ENCODE measurements at places on chromosomes 12 and 14.
A peak's percentile ranks its signal among the peaks of the same experiment; 100 is the strongest.

DNA sequence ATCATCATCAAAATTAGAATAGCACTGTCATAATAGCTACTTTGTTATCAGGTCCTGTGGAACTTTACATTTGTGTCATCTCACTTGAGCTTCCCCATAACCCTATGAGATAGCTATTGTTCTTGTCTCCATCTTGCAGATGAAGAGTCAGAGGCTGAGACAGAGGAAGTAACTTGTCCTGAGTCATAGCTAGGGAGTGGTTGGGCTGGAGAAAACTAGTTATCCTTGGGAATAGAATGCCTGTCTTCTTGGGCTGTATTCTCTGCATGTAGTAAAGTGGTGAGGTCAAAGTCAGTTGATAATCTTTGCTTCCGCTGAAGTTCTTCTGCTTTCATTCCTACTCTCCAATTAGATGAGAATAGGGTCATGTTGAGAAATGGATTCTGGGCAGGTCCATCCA, 117.0 kb downstream of the SMOC1 start:
- DNase-seq = no peak

GRCh38 chr14:25551674-25552073, 501.7 kb upstream of the STXBP6 start:
- DNase-seq = no peak

DNA sequence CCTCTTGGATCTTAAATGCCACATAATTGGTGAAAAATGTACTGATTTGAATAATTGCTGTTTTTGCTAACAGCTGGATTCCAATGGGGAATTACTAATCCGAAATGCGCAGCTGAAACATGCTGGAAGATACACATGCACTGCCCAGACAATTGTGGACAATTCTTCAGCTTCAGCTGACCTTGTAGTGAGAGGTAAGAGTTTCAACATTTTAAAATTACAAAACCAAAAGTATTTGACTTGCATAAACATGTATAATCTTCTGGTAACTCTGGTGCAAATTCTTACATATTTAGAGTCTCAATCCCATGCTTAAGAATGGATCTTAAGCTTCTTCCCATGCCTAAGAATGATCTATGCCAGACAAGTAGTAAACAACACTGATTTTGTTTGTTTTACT, 229.1 kb upstream of the PDZRN4 start:
- DNase-seq = peak; percentile 88

- DNase-seq = peak; percentile 37
Measured at GRCh38 chr12:4849115-4849541, 60.6 kb upstream of the KCNA1 start.

- DNase-seq = no peak
Measured at GRCh38 chr14:38021861-38022260, 185.8 kb upstream of the SSTR1 start.

DNA sequence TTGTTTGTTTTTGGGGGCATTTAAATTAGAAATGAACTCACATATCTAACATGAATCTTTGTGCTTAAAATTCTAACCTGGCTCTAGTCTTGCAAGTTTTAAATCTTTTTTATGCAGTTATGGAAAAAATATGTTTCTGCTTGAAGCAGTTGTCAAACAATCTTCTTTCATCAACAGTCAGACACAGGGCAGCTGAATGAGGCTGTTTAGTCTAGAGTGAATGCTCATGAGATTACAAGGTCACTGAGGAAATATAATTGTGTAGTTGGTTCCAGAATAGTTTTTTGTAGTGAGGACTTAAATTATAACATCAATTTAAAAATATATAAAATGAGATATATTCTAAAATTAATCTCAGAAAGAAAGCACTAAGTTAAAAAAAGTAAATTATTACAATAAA, 76.5 kb downstream of the TRMT5 start:
- no peak for DNase-seq

GRCh38 chr12:21940549-21941505, at the start of gene ABCC9:
Gene ABCC9 (minus strand): TSS chr12:21941426. CDS start chr12:21936674, 4,752 bp downstream.
- peak; percentile 29 for DNase-seq

- no peak for DNase-seq
Measured at GRCh38 chr12:29781188-29781587, 2.6 kb downstream of the TMTC1 start.

GRCh38 chr12:93595351-93595750, 22.9 kb downstream of the SOCS2 start:
- no peak for DNase-seq

GRCh38 chr14:102941419-102942011, 19.1 kb downstream of the AMN start:
- DNase-seq = no peak

- peak; percentile 39 for DNase-seq
Measured at GRCh38 chr12:72491426-72491825, 219.3 kb downstream of the TRHDE start.

DNA sequence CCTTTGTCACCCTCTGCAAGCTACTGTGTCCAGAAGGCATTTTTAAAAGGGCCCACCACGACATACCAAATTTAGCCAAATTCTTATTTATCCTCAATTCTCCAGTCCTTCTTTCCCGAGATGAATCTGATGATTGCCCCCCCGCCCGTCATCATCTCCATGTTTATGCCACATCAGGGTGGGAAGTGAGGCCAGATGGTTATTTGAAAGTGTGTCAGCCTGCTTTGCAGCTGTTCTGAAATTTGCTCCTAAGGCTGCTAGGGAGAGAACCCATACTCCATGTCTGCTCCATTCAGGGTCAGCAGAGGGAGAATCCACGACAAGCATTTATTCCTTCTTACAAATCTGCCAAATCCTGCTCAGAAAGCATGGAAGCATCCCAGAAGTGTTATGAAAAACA, 337.8 kb downstream of the ADAMTS20 start:
- DNase-seq = no peak

GRCh38 chr12:68335462-68335861, 3.3 kb upstream of the MDM1 start:
- no peak for DNase-seq

DNA sequence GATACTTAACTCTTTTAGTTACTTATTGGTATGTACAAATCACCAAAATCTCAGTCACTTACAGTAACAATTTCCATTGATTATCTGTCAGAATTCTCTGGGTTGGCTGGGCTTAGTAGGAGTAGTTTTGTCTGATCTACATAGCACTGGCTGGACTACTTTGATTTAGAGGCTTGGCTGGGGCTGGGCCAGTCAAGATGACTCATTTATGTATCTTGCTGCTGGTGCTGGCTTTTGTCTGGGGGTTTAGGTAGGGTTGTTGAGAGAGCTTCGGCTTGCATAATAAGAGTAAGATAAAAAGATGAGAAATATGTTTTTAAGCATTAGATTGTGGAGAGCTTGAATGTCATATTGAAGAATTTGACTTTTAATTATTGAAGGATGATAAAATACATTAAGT, 1093.7 kb downstream of the SLC6A15 start:
- peak; percentile 76 for DNase-seq

DNA sequence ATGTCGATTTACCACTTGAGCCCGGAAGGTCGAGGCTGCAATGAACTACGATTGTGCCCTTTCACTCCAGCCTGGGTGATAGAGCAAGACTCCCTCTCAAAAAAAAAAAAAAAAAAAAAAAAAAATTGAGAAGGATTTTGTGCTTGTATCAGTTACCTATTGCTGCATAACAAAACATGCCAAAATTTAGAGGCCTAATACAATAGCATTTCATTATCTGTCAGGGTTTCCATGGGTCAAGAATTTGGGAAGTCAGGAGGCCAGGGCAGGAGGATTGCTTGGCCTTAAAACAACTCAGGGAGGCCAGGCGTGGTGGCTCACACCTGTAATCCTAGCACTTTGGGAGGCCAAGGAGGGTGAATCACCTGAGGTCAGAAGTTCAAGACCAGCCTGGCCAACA, 4.6 kb upstream of the SLC8B1 start:
- no peak for DNase-seq

DNA sequence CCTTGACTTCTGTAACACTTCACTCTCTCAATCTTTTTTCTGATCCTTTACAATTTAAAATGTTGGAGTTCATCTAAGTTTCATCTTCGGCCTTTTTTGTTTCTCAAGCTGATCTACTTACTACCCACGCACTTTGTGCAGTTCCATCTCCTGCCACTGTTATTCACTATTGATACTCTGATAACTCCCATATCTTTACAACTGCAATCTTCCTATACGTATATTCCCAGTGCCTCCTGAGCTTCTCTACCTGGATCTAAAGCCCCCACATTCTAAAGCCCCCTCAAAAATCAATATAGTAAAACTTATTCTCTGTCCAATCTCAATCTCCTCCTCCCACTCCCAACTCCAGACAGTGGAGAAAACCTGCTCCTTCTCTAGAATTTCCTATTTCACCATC, 5.9 kb downstream of the ATG2B start:
- no peak for DNase-seq

DNA sequence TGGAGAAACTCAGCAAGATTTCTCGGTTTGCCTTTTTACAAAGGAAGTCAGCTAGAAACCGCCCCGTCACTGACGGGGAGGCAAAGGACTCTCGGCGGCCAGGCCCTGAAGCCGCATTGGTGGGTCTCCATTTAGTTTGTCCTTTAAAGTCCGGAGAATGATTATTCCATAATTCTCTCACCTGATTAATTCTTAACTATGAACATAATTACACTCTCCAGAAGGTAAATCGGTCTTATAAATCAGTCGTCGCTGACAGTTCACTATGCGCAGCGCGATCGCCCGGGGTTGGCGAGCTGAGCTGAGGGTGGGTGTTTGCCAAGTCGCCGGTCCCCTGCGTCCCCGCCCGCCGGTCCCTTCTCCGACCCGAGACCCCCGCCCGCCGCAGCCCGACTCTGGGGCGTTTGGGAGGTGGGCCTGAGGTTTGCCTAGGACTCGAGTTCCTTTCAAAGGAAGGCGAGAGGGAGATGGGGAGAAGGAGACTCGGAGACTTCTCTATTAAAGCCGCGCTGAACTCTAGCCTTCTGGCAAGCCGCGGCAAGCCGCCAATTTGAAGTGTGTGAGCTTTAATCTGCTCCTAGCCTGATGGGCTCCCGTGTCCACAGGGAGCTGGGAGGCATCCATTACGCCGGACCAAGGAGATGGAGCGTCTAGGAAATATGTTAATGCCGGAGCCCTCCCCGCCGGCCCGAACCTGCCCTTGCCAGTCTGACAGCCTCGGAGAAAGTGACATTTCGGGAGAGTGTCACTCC, 392.9 kb downstream of the NOVA1 start:
- peak; percentile 5 for DNase-seq

- DNase-seq = peak; percentile 64
Measured at GRCh38 chr12:78645956-78646355, 218.6 kb upstream of the SYT1 start.

- DNase-seq = peak; percentile 78
Measured at GRCh38 chr12:121795034-121795968, 1.8 kb upstream of the RHOF start.

GRCh38 chr12:95474660-95474958, 657 bp downstream of the METAP2 start:
- peak; percentile 2 for DNase-seq

DNA sequence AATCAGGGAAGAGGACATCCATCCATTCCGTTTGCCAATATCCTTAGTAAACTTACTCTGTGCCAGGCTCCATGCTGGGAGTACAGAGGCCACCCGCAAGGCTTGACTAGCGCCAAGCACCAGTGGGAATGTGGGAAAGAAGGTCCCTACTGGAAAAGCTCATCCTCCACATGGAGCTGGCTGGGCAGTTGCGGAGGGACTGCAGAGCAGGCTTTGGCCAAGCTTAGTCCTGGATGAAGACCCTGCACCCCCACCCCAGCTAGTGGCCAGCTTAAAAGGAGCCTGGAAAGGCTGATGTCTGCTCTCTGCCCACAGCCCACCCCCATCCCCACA, 22.4 kb upstream of the EIF2B2 start:
- DNase-seq = no peak

- no peak for DNase-seq
Measured at GRCh38 chr12:49292729-49293055, 2.3 kb upstream of the PRPH start.

GRCh38 chr12:123479442-123480180, 21.7 kb downstream of the SNRNP35 start:
- DNase-seq = no peak

GRCh38 chr14:100867631-100868315, 35.7 kb downstream of the RTL1 start:
- no peak for DNase-seq

DNA sequence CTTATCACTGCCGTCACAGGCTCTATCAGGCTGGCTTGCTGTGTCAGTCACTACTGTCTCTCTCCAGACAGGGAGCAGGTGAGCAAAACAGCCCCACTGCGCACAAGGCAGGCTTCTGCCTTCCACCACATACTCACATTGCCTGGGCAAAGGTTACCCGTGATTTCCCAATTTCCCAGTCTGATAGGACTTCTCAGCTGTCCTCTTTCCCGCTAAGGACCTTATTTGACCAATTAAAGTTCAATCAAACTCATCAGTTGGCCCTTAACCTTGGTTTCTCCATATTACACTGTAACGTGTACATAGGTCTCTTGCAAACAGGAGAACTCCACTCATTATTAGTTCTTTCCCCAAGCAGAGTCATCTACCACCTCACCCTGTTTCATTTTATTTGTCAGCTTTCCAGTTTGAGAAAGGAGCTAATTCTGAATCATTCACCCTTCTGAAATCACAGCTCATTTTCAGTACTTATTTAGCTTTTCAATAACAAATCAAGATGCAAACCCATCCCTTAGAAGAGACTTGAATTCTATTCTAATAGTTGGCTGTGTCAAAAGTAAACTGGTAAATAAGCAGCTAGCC, 170.8 kb downstream of the ESR2 start:
- no peak for DNase-seq

- no peak for DNase-seq
Measured at GRCh38 chr14:75690010-75690409, 29.0 kb downstream of the TTLL5 start.

GRCh38 chr14:59633486-59633885, 56.9 kb upstream of the CCDC175 start:
- no peak for DNase-seq

- no peak for DNase-seq
Measured at GRCh38 chr12:52066346-52067080, 3.3 kb upstream of the ATG101 start.

- no peak for DNase-seq
Measured at GRCh38 chr12:7212678-7213077, 23.2 kb downstream of the PEX5 start.

GRCh38 chr12:13913371-13913770, 68.0 kb downstream of the GRIN2B start:
- no peak for DNase-seq

GRCh38 chr12:130545475-130545874, 170.6 kb downstream of the RIMBP2 start:
- DNase-seq = no peak

GRCh38 chr14:22600027-22600426, 1.9 kb downstream of the ABHD4 start:
- no peak for DNase-seq

All from fibroblast of skin of right quadriceps (primary cell).